ENCODE measurements at places on chromosomes 5 and 9. TPM values are rescaled to one million over a fixed set of nuclear protein-coding genes. Genes with fewer than 3 reads are reported as not detected.

GRCh38 chr5:14218897-14219573 is 75.9 kb downstream of the TRIO start:
- DNase-seq, result no peak

DNA sequence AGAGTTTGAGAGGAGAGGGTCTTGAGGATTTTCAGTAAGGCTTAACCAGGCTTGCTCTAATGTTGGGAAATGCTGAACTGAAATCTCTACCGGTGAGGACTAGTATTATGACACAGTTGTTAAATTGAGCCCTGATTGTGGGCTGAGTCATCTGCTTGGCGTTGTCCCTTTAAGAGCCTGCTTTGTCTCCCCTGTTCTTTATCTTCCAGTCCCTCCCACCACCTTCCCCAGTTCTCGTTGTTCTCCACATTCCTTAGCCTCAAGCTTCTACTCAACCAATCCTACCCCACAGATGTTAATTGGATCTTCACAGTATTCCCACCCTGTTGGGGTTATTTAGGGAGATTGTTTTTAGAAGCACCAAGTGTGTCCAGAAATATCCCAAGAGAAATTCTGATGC is 57.6 kb downstream of the ANKRD55 start:
- no peak for DNase-seq

Gene HAVCR2
- polyA plus RNA-seq, result 8.0 TPM

Gene SLC6A7
- not detected for polyA plus RNA-seq

DNA sequence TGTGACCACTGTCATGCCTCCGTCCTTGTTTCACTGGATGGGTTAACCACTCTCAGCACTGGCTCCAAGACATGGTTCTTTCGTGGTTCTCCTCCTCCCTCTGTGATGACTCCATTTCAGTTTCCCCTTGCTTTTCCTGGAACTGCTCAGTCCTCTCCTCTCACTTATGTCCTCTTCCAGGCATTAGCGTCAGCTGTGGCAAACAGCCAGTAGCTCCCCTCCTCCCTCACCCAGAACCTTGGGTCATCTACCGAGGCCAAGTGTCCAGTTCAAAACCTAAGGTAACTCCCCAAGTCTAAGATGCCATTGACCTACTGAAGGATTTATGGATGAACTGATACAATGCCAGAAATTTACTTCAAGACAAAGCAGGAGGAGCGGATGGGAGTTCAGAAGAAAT is 9.8 kb upstream of the CORO2A start:
- no peak for DNase-seq
